ENCODE measurements at places on chromosomes 2 and 18.

DNA sequence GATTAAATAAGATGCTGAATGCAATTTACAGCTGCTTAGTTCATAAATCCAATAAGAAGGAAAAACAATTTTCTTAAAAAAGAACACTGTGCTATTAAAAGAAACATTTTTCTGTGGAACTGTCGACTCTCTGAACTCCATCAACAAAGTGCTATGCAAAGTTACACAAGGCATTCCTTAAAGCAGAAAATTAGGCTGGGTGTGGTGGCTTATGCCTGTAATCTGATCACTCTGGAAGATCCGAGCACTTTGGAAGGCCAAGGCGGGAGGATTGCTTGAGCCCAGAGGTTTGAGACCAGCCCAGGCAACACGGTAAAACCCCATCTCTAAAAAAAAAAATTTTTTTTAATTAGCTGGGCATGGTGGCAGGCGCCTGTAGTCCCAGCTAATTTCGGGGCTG is 13.0 kb downstream of the MCM6 start:
- peak; percentile 3 for DNase-seq

GRCh38 chr18:26439537-26439936 is 108.8 kb downstream of the KCTD1 start:
- DNase-seq, result no peak

DNA sequence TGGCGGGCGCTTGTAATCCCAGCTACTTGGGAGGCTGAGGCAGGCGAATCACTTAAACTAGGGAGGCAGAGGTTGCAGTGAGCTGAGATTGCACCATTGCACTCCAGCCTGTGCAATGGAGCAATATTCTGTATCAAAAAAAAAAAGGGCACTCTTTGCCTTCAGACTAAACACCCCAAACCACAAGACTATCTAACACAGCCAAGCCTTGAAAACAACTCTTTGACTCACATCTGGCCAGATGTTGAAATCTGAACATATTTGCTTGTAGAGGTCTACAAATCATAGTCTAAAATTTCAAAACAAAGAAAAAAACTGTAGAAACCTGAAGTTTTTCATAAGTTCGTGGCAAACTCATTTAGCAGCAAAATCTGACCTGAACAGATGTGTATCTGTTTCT is 94.9 kb downstream of the FAM161A start:
- peak; percentile 87 for DNase-seq

DNA sequence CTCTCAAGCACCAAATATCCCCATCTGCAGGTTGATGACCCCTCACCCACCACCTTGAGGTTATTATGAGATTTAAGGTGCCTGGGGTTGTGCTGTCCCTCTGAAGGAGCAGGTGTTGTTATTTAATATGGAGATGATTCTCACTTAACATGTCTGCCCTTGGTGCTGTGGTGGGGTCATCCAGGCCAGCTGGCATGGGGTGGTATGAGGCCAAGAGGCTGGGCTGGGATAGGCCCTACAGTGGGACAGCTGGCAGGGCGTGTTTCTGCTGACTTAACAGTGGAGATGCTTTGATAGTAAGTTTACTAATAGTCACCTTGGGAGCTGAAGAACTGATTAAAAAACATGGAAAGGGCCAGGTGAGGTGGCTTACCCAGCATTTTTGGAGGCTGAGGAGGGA is 22.4 kb downstream of the SERPINB12 start:
- no peak for DNase-seq

All from stromal cell of bone marrow (primary cell).